ENCODE measurements at places on chromosomes 3 and 15.

- DNase-seq = no peak
Measured at GRCh38 chr3:123349201-123349535, 99.7 kb downstream of the ADCY5 start.

DNA sequence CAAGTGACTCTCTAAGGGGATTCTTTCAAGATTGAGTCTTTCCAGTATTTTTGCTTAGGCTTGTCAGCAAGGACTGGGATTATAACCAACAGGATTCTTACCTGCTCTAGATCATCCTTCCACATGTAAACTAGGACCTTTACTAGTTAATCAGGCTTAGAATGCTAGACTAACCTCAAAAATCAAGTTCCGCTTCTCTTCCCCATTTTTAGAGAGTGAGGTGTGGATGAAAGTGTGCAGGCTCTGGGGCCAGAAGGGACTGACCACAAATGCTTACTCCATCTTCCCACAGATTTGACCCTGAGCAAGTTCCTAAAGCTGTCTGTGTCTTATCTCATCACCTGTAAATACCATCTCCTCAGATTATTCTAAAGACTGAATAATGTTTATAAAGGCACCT is 89.5 kb upstream of the IL12A start:
- DNase-seq = no peak

- DNase-seq = no peak
Measured at GRCh38 chr3:186333256-186333655, 28.8 kb downstream of the DGKG start.

DNA sequence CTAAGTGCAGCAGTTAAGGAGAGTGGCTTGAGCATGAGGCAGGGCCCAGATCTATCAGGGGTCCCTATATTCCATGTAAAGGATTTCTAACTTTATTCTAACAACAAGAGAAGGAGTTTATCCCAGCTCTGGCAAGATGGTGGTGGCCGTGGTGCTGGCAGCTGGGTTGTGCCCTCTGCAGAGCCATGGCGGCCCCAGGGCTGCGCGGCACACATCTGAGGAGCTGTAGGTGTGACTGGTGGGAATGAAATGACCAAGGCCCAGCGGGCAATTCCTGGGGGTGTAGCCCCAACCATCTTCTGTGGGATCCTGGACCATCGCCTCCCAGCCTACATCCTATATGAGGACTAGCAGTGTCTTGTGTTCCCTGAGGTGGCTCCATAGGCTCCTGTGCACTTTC is 263.5 kb downstream of the CNTN4 start:
- no peak for DNase-seq

DNA sequence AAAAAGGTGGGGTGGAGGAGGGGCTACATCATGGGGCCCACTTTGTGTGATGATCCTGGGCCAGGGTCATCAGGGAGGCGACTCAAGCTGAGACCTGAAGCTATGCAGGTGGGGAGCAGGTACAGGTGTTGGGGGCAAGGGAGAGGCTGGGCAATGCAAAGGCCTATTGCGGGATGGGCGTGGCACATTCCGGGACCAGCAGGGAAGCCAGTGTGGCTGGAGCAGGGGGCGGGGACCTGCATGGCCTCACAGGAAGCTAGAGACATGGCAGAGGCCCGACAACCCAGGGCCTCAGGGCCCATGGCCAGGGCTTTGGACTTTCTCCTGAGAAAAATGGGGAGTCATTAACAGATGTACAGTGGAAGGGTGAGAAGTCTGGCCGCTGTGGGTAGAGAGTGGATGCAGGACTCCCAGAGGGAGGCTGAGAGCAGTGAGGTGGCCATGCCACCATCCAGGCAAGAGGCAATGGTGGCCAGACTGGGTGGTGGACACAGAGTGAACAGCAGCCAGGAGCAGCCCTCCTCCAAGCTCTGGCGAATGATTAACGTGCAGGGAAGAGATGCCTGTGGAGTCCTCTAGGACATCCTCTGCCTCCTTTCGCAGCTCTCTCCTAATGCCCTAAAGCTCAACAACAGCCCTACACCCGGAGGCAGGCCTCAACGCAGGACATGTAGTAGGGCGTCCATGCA is 122.6 kb upstream of the ATP2B2 start:
- no peak for DNase-seq

- no peak for DNase-seq
Measured at GRCh38 chr3:106957029-106957428, 420.2 kb upstream of the CCDC54 start.

- no peak for DNase-seq
Measured at GRCh38 chr3:184237807-184238206, 8.4 kb downstream of the VWA5B2 start.

- no peak for DNase-seq
Measured at GRCh38 chr3:197881970-197882338, 68.0 kb upstream of the RPL35A start.

- no peak for DNase-seq
Measured at GRCh38 chr15:63210151-63211091, 21.0 kb downstream of the RAB8B start.

- no peak for DNase-seq
Measured at GRCh38 chr15:89090791-89091626, 2.8 kb downstream of the ABHD2 start.

DNA sequence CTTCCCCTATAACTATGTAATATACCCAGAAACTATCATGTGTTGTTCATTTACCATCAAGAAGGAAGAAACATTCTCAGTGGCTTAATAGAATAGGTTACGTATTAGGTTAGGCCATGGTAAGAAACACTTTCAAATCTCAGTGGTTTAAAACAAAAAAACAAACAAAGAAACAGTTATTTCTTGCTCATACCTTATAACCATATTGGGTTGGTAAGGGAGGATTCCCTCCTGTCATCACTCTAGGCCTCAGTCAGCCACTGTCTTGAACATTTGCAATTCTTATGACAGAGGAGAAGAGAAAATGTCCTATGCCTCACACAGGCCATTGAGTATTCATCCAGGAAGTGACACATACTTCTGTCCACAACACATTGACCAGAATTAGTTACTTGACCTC is 727.7 kb upstream of the NECTIN3 start:
- no peak for DNase-seq

- DNase-seq = no peak
Measured at GRCh38 chr3:170806676-170807075, 63.3 kb downstream of the RPL22L1 start.

DNA sequence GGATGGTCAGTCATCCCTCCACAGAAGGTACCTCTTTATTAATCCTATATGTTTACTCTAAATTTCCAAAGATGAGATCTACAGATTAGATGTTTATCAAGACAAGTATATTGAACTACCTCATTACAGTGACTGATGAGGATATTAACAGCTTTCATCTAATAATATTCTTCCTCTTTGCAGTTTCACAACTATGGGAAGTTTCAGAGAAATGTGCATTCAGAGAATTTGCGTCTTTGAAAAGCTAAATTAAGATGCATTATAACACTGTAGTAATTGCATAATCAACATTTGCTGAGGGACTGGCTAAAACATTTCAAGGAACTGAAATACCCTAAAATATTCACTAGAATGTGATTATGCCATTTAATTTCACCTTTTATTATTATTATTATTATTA is 46.7 kb downstream of the MCF2L2 start:
- DNase-seq = no peak

GRCh38 chr3:25678581-25678980 is 13.9 kb upstream of the TOP2B start:
- no peak for DNase-seq

- no peak for DNase-seq
Measured at GRCh38 chr3:112126511-112126911, 6.5 kb downstream of the GCSAM start.

- DNase-seq = no peak
Measured at GRCh38 chr3:22236490-22237270, 485.7 kb upstream of the ZNF385D start.

- peak; percentile 2 for DNase-seq
Measured at GRCh38 chr3:11335056-11335608, 62.9 kb downstream of the ATG7 start.
